ENCODE measurements at places on chromosomes 12 and 14.

DNA sequence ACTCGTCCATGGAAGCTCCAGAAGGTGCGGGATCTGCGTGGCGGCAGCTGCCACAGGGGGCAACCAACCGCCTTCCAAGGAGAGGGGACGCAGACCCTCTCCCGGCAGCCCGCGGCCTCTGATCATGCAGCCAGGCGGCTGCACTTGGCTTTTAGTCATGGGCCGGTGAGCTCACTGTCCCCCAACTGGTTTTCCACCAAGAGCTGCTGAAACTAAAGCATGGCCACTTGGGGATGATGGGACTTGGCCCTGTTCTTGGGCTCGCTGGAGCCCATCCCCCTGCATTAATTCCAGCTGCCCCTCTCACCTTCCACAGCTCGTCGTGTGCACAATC, 39.1 kb downstream of the CCDC85C start:
- no peak for DNase-seq

DNA sequence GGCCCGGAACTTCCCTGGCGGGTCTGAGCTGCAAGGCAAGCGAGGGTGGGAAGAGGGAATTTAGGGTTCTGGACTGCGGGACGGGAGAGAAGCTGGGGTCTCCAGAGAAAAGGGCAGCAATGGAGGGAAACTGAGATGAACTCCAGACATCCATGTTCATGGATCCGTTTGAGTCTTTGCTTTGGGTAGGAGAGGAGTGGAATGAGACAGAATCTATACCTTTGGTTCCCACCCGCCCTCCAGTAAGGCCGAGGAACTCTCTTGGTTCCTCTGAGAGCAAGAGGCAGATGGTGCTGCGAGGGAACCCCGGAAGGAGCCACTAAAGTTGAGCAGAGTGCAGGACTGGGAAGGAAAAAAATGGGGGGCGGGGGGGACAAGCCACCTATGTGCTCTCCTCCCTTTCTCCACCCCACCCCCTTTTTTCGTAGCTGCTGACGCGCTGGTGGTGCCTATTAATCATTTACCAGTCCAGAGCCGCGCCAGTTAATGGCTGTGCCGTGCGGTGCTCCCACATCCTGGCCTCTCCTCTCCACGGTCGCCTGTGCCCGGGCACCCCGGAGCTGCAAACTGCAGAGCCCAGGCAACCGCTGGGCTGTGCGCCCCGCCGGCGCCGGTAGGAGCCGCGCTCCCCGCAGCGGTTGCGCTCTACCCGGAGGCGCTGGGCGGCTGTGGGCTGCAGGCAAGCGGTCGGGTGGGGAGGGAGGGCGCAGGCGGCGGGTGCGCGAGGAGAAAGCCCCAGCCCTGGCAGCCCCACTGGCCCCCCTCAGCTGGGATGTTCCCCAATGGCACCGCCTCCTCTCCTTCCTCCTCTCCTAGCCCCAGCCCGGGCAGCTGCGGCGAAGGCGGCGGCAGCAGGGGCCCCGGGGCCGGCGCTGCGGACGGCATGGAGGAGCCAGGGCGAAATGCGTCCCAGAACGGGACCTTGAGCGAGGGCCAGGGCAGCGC, 1.2 kb downstream of the SSTR1 start:
- no peak for DNase-seq

DNA sequence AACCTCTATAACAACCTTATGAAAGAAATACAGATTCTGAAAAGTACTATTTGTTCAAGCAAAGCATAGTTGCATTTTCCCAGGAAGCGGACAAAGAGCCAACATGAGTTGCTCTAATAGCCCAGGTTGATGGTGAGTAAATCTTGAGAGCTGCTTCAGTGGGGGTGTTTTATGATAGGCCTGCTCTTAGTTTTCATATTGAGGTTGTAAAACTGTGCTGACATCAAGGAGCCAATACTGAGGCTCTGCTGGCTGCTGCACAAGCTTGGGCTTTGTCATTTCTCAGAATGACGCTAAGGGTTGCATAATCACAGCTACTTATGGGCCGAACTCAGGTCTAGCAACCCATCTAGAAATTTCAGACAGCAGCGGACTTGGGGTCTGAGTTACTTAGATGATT, 11.5 kb downstream of the TBC1D30 start:
- no peak for DNase-seq

- no peak for DNase-seq
Observed at GRCh38 chr14:94115058-94115591, 4.6 kb downstream of the IFI27 start.

DNA sequence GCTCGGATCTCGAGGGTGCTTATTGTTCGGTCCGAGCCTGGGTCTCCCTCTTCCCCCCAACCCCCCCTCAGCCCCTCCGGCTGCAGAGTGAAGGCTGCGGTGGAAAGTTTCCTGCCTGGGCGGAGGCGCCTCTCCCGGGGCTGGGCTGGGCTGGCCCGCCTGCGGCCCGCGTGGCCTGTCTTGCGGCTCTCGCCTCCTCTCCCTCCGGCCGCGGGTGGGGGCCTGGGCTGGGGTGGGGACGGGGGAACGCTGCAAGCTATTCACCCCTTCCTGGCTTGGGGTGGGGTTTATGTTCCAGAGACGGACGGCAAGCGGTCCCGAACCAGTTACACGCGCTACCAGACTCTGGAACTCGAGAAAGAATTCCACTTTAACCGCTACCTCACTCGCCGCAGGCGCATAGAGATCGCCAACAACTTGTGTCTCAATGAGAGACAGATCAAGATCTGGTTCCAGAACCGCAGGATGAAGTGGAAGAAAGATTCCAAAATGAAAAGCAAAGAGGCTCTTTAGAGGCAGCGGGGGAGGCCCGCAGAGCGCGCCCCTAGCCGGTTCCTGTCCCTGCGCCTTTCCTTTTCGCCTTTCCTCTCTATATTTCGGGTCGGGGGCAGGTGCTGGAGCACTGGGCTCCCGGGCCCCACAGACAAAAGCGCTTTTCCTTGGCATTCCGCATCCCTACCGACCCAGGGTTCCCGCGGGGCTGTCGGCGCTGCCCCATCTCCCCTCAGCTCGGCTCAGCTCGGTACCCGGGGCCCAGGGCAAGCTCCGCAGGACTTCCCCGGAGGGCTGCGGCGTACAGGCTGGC, 1.3 kb downstream of the HOXC5 start:
- DNase-seq: no peak

- DNase-seq: no peak
Observed at GRCh38 chr12:93918900-93919299, 229.5 kb upstream of the PLXNC1 start.

- DNase-seq: no peak
Observed at GRCh38 chr12:89414851-89415250, 62.5 kb upstream of the DUSP6 start.

DNA sequence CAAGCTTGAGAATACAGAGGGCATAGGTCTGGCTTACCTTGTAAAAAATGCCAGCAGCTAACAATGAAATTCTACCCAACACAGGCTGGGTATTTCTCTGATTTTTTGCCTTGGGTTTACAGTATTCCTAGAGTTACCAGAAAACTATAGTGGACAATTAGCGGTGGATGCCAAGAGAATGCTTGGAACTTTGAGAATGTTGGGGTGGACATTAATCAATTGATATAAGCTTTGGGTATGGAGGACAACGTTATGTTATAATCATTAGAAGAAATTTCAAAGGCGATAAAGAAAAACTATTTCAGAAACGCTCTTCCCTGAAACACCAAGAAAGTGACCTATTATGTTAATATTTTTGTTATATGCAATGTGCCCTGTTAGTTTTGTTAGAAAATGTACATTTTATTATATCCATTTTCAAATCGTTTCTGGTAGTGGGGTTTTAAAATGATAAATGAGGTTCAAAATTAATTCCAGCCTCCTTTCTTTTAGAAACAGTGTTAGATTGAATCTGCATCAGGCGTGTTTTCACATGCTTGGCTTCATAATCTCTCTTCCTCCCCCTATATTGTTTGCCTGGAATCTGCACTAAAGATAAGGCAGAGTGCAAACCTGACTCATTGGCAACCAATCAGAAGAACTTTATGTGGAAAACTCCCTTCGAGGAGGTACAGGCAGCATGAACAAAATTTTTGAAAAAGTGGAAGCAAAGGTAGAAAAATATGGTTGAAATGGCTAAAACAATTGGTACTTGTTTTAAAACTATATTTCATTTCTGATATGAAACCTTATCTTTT, 1.4 kb upstream of the PTPRQ start:
- DNase-seq: no peak

DNA sequence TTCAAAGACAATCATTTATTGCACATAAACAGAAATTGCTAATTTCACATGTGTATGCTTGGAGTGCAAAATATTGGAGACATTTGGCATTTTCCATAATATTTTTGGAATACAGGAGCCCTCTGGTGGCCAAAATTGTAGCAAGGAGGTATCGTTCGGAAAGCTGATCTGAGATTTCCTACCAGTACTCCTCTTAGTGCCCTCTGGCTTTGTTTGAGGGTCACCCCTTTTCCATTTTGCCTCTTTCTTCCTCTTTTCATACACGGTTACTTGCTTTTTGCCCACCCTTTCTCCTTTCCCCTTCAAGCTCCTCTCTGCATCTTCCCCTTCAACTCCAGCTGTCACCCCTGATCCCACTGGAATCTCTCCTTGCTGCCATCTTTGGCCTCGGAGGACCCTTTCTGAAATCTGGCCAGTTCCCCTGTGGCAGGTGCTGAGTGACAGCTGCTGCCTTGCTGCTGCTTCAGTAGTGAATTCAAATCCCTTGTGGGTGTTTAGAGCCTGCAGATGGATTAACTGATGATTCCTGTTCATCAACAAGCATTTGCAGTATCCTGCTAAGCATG, 164.6 kb upstream of the PARP11 start:
- DNase-seq: no peak

Data from activated T-cell treated with anti-CD3 and anti-CD28 coated beads for 48 hours (primary cell).